Smooth muscle cell of the umbilical artery (primary cell): ENCODE measurements at places on chromosomes 7 and 10. TPM values are rescaled to one million over a fixed set of nuclear protein-coding genes. Genes with fewer than 3 reads are reported as not detected.

Gene SYNPO2L
- 0.42 TPM in 1 of 2 replicates, not detected in the other for total RNA-seq

Gene UPK3B
- total RNA-seq, result under 0.01 TPM in 1 of 2 replicates, not detected in the other

Gene SRRM3
- total RNA-seq, result 0.30 TPM in 1 of 2 replicates, not detected in the other

Gene RBP4
- 0.09 and 0.30 TPM in 2 replicates for total RNA-seq

Gene LDB3
- 0.30 and 0.46 TPM in 2 replicates for total RNA-seq

Gene ADIRF
- total RNA-seq, result 1.3 and 1.5 TPM in 2 replicates
